ENCODE measurements at places on chromosomes 7 and 10. TPM values are rescaled to one million over a fixed set of nuclear protein-coding genes. Genes with fewer than 3 reads are reported as not detected.

Gene TUBB8
- total RNA-seq = not detected

GRCh38 chr10:24821986-24822385 lies 98.3 kb upstream of the ARHGAP21 start:
- no peak for DNase-seq

DNA sequence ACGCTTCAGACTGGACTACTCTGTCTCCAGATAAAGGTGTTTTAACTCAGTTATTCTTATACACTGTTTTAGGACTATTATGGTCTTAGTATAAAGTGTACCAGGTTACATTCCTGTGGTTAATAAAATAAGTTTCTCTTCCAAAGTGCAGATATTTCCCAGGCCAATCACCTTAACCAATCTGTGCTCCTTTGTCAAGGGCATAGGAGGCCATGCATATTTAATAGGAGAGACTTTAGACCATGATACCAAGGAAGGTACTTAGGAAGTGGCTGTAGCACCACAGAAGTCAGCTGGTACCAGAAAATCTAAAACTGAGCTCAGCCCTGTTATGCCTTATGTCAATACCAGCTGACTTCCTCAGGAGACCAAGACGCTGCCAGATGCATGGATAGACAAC lies 226.5 kb upstream of the TMEM72 start:
- DNase-seq = no peak

DNA sequence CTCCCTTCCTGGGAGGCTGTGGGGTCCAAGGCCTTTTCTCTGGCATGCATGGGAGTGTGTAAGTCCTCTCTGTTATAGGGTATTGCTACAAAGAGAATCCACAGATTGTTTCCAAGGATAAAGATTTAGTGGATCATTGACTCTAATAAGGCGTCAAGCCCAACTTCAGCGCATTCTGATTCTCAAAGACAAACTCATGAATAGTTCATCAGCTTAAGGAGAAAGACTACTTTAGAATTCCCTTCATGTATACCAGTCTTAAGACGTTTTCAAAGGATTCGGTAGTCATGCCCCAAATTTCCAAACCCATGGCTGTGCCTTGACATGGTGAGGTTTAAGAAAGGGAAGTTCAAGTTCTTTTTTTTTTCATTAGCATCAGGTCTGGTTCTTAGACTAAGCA lies 46.6 kb upstream of the ABLIM1 start:
- no peak for DNase-seq

DNA sequence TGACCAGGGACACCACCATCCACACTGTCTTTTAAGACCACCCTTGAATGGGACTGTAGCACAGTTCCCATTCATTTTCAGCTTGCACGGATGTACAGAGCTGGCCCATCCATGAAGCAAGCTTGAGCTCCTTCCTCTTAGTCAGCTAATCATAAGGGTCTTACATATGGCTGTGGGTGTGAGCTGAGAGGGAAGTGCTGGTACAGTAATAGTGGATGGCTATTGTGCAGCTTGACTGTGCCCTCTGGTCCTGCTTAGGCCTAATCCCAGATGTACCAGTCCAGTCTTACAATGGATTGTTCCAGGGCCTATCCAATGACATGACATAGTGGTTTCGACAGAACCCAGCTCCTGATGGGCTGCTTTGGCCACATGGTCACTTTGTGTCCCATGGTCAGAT lies 96.9 kb upstream of the ZNF438 start:
- DNase-seq = no peak

Measured in CD4-positive, alpha-beta T cell (primary cell).